ENCODE measurements at places on chromosomes 5 and 9.
A peak's percentile ranks its signal among the peaks of the same experiment; 100 is the strongest.

- no peak for DNase-seq
Measured at GRCh38 chr5:149916334-149917072, 28.1 kb downstream of the PDE6A start.

DNA sequence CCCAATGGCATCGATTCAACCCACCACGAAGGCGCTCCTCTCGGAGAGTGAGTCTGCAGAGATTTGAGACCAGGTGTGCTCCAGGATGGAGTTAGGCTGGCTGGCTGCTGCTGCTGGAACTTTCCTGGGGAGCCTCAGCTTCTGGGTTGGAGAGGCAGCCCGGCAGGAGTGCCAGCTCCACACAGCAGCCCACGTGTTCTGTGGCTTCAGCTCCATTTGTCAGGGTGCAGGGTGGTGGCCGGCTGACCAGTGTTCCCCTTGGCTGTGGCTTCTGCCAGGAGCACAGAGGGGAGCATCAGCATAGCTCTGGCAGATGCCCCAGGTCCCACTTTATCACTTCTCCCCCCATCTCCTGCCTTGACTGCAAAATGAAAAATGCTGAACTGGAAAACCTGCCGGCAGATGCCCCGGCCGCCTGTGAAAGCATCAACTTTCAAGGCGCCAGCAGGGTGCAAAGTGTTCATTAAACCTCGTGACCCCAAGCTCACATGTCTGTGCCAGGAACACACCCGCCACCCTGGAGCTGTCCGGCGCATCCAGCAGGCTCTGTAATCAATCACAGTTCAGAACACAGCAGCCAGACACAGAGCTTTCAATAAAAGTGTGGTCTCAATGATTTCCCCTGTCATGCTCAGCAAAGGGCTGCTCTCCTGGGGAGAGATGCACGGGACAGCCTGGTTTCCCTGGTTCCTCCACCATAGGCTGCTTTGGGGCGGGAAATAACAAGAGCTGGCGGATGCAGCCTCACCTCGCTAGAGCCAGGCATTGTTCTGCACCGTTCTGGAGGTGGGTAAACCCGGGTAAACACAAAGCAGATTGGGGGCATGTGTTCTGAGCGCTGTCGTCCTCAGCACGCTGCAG, 53.2 kb downstream of the TRIP13 start:
- no peak for DNase-seq

DNA sequence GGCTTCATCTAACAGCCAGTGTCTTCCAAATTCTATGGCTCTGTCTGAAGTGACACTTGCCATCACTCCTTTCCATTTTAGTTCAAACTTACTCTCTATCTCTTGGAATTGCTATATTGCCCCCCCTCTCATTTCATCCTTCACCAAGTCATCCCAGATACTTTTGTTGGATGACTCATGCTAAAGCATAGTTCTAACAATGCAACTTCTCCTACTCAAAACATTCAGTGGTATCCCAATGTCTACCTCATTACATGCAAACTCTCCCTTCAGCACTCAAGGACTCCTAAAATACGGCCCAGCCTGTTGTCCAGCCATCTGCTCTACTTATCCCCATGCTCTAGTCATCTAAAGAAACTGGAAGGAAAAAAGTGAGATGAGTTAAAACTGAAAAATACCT, 171.6 kb downstream of the RASEF start:
- no peak for DNase-seq

- DNase-seq = no peak
Measured at GRCh38 chr9:91857291-91858212, 92.5 kb downstream of the ROR2 start.

DNA sequence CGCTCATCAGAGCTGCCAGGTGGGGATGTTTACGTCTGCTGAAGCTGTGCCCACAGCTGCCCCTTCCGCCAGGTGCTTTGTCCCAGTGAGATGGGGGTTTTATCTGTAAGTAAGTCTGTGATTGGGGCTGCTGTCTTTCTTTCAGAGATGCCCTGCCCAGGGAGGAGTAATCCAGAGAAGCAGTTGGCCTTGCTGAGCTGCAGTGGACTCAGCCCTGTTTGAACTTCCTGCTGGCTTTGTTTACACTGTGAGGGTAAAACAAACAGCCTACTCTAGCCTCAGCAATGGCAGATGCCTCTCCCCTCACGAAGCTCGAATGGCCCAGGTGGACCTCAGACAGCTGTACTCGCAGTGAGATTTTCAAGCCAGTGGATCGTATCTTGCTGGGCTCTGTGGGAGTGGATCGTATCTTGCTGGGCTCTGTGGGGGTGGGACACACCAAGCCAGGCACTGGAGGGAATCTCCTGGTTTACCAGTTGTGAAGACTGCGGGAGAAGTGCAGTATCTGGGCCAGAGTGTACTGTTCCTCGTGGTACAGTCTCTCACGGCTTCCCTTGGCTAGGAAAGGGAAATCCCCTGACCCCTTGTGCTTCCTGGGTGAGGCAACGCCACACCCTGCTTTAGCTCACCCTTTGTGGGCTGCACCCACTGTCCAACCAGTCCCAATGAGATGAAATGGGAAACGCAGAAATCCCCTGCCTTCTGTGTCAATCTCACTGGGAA, 530.1 kb upstream of the DMAC1 start:
- no peak for DNase-seq

- DNase-seq = no peak
Measured at GRCh38 chr9:35501946-35502345, 12.0 kb downstream of the RUSC2 start.

- no peak for DNase-seq
Measured at GRCh38 chr5:172952034-172952511, 7.2 kb upstream of the RPL26L1 start.

- DNase-seq = no peak
Measured at GRCh38 chr5:107295914-107296313, 374.8 kb downstream of the EFNA5 start.

- no peak for DNase-seq
Measured at GRCh38 chr9:98191671-98192502, 550 bp downstream of the CORO2A start.

GRCh38 chr9:137052998-137053943, 590 bp downstream of the ENTPD2 start:
- DNase-seq = no peak

- DNase-seq = no peak
Measured at GRCh38 chr9:80557256-80557655, 985.5 kb downstream of the TLE4 start.

- no peak for DNase-seq
Measured at GRCh38 chr9:38207247-38207778, 138.3 kb upstream of the SHB start.

GRCh38 chr5:177303925-177304391, 359 bp downstream of the PRELID1 start:
- DNase-seq = no peak

DNA sequence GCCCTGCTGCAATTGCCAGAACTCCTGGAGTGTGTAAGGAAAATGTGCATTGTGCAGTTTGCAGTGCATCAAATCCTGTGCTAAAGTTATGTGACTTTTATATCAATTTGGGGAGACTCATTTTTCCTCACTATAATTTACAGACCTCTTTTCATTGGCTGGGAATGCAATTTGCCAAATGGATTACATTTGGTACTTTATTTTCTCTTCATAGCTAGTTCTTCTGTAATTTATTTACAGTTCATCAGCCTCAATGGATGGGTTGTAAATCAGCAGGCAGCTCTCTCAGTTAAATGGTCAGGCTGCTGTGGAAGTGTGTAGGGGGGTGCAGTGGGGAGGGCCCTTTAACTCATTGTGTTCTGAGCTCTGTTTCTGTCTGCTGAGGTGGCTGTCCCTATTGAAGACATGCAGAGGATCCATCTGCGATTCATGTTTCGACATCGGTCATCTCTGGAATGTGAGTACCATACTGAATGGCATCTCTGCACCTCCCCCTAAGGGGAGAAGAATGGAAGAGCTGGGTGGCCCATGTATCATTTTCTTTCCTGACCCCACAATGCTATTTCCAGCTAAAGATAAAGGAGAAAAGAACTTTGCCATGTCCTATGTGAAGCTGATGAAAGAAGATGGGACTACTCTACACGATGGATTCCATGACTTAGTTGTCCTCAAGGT, 74.6 kb downstream of the DOCK2 start:
- DNase-seq = no peak

- no peak for DNase-seq
Measured at GRCh38 chr5:177426566-177427210, at the start of gene GRK6. GRK6 (plus strand) TSS chr5:177426676; CDS start chr5:177426846, 170 bp downstream.

GRCh38 chr5:79069488-79070349, at the start of the genes BHMT2 and DMGDH:
BHMT2 (plus strand) TSS chr5:79069767; CDS start chr5:79069783, 16 bp downstream.
DMGDH (minus strand) TSS chr5:79069674; CDS start chr5:79069620, 54 bp downstream.
- DNase-seq = no peak

DNA sequence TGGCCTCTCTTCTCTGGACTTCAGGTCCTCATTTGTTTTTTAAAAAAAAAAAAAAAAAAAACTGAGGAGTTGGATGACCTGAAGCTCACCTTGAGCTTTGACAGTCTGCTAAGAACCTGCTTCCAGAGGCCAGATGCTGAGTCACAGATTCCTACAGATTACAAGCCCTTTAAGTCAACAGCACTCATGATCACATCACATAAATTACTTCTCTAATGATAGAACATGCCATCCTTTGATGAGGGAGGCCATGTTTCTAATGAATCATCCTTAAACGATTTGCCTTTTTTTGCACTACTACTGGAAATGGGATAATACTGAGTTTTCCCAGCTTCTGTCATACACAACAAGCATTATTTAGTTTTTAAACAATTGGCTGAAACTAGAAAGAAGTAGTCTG, 34.2 kb upstream of the MYOT start:
- DNase-seq = no peak

- DNase-seq = no peak
Measured at GRCh38 chr5:6767481-6768063, 54.3 kb downstream of the TENT4A start.

DNA sequence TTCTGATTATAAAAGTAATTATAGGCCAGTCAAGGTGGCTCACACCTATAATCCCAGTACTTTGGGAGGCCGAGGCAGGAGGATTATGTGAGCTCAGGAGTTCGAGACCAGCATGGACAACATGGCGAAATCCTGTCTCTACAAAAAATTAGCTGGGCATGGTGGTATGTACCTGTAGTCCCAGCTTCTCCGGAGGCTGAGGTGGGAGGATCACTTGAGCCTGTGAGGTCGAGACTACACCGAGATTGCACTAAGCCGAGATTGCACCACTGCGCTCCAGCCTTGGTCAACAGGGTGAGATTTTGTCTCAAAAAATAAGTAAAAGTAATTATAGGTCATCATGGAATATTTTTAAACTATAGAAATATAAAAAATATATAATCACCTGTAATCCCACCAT, 18.1 kb downstream of the IRF1 start:
- DNase-seq = no peak

GRCh38 chr5:4901924-4902323, 238.2 kb upstream of the ADAMTS16 start:
- DNase-seq = no peak

DNA sequence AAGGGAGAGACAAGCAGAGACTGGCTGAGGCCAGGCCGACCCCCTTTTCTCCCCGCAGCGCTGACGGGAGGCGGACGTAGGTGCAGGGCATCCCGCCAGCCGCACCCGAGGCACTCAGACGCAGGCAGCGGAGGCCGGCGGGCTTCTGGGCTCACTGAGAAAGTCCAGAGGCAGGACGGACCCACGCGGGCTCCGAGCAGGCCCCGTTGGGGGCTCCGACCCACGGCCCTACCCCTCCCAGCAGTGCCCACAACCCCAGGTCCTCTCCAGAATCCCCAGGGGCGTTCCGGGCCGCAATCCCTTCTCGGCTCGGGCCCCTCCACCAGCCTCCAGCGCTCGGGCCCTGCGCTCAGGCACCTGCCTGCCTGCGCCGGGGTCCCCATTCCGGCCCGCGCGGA, 543 bp downstream of the MTMR12 start:
- DNase-seq = no peak

GRCh38 chr5:93099902-93100347, 481.1 kb downstream of the NR2F1-AS1 start:
- DNase-seq = no peak

GRCh38 chr5:26482810-26483375, 555.5 kb downstream of the CDH9 start:
- peak; percentile 53 for DNase-seq

GRCh38 chr5:151615431-151615830, 24.3 kb upstream of the FAT2 start:
- DNase-seq = no peak

DNA sequence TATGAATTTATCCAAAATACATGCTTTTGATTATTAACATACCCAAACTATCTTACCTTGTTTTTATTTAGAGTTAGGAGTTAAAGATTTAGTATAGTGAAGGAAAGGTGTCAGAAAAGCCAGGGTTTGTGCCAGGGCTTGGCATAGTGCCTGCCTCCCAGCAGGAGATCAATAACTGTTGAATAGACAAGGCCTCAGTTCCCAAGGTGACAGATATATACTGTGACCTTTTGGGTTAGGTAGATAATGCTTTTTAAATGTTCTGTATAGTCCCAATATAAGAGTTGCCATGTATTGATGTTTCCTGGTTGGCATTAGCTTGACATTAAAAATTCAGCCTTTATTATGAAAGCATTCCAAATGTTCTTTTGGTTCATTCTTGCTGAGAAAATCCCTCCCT, 121.8 kb downstream of the MCTP1 start:
- no peak for DNase-seq

DNA sequence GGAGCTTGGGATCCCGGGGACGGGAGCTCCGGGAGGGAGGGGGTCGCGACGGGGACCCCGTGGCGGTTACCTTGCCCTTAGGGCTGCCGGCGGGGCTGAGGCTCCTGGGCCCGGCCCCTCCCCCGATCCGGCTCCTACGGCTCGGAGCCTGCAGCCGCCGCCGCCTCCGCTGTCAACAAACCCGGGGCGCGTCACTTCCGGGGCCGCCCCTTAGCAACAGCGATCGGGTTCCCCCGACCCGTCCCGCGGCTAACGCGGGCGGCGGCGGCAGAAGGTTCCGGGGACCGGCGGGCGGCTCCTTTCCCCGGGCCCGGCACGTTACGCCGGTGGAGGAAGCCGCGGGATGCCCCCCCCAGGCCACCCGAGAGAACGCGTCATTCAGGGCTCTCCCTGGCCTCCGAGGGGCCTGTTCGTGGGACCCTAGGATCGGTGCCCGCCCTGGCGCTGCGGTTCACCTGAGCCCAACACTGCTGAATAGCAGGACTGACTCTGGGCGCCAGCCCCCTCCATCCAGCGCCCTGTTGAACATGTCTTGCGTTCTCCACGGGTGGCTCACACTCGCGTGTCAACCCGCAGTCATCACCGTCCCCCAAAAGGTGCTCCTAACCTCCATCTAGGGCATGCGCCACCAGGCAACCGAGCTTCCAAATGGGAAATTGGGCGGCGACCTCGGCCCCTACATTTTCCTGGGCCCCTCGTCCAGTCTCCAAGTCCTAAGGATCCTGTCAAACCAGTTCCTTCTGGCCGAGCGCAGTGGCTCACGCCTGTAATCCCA, at the start of gene ZER1:
Gene ZER1 (minus strand): TSS at position 183 of the 775 bp plus-strand sequence. CDS start 16,362 bp downstream, outside the sequence.
- peak; percentile 82 for DNase-seq

DNA sequence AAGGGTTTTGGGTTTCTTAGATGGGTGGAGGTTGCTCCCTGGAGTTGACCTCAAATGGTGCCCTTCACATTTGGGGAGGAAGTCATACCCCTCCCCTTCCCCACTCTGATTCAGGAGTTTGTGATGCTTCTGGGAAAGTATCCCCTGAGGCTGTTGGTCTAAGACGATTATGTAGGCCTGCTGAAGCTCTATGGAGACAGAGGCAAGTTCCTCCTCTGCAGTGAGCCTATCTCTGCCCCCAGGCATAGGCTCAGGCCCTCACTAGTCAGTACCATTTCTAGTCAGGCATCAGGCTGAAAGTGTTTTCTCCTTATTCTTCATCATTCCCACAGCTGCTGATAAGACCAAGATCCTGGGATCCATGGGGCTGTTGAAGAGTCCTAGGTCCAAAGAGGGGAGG, 271.6 kb upstream of the NUDT12 start:
- DNase-seq = no peak

Measured in Kasumi-1 (cell line).